NCI-H2029 treated with DMSO at 0.1 percent for 48 hours (cell line): ENCODE measurements at places on chromosomes 3 and 15.

- DNase-seq, result no peak
Measured at GRCh38 chr15:75182187-75183131, 19.2 kb upstream of the C15orf39 start.

- DNase-seq, result no peak
Measured at GRCh38 chr3:195004512-195005250, 266.3 kb downstream of the XXYLT1 start.

GRCh38 chr15:55856506-55857164 is 113.7 kb upstream of the PRTG start:
- no peak for DNase-seq

DNA sequence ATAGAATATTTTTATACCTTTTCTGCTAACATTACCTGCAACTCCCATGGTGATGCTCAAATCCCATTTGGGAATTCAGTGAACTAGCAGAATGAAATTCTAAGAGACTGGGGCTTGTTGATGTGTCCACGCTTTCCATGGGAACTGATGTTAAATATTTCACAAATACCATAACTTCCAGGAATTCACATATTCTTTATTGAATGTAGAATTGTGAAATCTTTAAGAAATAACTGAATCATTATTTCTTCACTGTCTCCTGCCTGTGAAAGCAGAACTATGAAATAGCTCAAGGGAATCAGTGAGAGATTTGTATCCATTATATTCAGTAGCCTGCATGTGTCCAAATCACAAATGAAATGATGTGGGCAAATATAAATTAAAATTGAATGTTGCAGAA is 130.8 kb downstream of the SERPINI1 start:
- no peak for DNase-seq

DNA sequence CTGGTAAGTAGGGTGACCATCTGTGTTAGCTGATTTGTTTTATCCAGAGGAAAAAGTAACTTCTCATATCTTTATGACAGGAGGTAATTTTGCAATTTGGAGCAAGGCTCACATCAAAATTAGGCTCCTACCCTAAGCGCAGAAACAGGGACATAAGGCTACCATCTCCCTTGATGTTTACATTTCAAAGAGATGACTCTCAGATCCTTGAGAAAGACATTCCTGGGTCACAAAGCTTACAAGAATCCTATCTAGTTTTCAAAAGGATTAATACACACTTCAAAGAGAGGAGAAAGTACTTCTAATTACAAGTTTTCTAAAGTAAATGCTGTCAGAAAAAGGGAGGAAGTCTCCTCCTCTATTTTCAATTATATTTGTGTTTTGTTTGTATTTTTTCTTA is 7.0 kb downstream of the ZPLD1 start:
- DNase-seq, result no peak

DNA sequence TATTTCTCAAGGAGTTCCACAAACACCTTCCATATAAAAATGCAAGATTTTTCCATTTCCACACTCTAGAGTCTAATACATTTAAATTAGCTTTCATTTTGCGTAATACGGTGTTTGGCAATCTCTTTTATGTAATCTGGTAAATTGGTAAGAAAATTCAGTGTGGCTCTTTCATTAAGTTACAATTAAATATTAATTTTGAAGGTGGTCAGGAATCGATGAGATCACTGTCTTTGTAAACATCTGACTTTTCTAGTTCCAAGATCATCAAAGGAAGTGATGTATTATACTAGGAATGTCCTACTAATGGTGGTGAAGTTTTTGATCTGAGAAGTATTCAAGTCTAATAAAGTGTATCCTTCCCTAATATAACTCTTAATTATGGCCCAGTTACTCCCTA is 1.1 kb upstream of the UTS2B start:
- DNase-seq, result no peak

DNA sequence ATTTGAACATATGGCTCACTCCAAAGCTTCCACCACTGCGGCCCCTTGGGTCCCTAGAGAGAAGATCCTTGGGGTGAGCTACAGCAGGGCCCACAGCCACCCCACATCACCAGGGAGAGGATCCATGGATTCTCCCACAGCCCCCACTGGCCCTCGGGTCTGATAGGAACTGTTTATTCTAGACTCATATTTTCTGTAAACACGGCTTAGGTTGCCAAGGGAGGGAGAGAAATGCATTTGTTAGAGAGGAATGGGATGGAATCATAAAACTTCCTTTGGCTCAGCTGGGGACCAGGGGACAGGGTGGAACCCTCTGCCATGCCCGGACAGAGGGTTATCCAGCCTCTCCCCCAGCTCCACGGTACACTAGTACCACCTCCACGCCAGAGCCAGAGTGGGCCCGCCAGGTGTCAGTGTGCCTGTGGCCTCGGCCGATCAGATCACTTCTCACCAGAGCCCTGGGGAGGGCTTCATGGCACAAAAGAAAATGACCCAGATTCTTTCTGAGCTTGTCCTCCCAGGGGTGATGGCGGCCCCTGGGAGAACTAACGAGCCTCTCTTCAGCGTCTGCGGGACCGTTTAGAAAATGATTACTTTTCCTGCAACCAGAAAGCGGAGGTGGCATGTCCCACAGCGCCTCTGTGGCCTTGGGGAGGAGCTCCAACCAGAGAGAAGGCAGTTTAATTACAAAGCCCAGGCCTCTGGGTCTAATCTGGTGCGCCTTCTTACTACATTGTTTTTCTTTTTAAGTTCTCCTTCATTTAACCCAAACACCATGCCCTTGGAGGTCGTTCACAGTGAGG is 33.7 kb downstream of the ADCY5 start:
- DNase-seq, result no peak

- DNase-seq, result peak; percentile 28
Measured at GRCh38 chr3:176987901-176988650, 209.2 kb downstream of the TBL1XR1 start.

DNA sequence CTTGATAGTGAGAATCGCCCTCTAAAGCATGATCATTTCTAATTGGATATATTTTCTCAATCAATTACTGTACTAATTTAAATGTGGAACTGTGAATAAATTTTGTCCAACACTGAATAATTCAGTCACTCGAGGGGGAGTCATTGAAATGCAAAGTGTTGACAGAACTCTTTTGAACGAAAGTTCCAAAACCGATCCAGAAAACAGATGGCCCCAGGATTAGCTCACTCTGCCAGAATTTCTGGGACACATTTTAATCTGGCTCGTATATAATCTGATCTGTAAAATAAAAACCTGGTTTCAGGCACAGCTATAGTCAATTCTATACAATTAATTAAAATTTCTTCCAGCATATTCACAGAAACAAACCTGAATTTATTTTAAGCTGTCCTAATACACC is 580.4 kb downstream of the ROBO1 start:
- no peak for DNase-seq

DNA sequence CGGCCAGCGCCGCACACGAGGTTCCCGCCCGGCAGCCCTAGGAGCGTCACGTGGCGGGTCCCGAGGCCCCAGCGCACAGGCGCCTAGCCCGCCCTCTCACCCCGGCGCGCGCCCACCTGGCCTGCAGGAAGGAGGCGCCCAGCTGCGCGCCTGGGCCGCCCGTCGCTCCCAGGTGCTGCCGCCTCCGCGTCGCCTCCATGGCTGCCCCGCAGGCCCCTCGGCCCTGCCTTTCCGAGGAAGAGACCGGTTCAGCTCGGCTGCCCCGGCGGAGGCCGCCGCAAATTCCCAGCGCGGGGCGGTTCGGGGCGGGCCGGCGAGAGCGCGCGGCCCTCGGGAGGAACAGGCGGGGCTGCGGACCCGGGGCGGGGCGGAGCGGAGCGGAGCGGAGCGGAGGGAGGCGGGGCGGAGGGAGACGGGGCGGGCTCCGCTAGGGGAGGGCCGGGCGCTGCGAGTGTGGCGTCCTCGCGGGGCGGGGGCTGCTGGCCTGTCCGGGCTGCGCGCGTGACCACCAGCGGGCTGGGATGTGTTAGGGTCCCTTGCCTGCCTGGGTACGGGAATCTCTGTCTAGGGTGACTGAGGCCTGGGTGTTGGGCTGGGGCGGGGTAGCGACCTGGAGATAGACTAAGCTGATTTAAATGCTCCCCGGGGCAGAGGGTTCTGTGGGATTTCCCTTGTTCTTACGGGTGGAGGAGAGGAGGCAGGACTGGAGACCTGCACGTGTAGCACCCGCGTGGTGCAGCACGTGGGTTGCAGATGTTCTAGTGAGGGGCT is at the start of gene CLN6:
Gene CLN6, minus strand, starts transcription at position 343 of the 771 bp plus-strand sequence. Its CDS starts 144 bp downstream, at position 199.
- DNase-seq, result no peak

DNA sequence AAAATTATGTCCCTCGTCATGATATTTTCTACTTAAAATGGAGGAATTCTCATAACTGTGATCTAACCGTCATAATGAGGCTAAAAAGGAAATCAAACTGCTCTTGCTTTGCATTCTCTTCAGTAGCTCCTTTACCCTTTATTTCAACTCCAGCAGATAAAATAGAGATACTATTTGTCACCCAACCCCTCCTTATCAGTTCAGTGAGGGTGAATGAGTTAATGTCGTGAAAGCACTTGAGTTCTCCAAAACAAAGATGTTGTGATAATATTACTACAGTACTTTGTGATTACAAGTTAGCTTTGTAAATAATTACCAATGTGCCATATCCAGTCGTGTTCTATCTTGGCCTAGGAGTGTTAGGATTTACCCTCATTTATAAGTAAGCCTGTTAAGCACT is 63.4 kb upstream of the ANKRD28 start:
- no peak for DNase-seq

DNA sequence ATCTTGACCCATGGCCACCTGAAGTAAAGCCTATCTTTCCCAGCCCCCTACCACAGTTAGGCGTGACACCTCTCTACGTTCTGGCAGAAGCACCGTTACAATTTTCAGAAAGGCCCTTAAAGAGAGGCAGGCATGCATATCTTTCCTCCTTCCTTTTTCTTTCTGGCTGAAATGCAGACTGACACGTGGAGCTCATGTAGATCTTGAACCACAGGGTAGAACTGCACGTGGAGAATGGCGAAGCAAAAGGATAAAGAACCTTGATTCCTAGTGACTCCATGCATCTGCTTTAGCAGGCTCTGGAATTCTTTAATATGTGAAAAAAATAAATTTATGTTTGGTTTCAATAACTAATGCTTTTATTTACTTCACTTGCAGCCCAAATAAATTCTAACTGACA is 166.6 kb downstream of the CPNE4 start:
- DNase-seq, result no peak

GRCh38 chr3:98986073-98986472 is 84.6 kb upstream of the DCBLD2 start:
- DNase-seq, result no peak

DNA sequence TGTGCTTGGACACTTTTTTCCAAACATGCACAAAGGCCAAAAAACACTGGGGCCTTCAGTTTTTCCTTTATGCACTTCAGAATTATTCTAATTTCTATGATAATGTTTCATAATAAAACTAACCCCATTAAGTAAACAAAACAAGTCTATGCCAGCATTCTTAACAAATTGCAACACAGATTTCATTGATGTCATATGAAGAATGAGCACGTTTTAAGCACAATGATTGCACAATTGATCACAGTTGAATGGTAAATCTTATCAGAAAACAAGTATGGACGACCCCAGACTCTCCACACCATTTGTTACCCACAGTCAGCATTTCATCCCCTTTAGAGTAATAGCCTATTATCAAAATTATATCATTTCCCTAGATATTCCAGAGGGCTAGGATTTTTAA is 46.7 kb upstream of the PROK2 start:
- no peak for DNase-seq

- no peak for DNase-seq
Measured at GRCh38 chr3:17456650-17457049, 285.8 kb downstream of the TBC1D5 start.

DNA sequence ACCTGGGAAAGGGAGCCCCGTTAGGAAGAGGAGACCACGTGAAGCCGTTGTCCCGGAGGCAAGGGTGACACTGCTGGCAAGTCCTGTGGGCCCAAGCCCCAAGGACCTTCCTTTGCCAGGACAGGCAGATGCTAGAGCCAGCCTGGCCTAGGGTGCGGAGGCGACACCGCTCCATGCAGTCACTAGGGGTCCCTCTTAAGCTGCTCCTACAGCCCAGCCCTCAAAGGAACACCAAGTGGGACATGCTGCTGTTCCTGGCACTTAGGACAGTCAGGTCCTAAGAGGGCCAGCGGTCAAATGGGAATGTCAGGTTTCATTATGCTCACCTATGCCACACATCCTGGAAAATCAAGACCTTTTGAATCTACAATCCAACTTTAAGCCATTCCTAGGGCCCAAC is 59.7 kb downstream of the RPN1 start:
- no peak for DNase-seq

GRCh38 chr15:64982472-64982871 is 7.2 kb downstream of the SPG21 start:
- DNase-seq, result no peak

GRCh38 chr3:36543276-36543997 is 163.1 kb downstream of the STAC start:
- DNase-seq, result no peak

DNA sequence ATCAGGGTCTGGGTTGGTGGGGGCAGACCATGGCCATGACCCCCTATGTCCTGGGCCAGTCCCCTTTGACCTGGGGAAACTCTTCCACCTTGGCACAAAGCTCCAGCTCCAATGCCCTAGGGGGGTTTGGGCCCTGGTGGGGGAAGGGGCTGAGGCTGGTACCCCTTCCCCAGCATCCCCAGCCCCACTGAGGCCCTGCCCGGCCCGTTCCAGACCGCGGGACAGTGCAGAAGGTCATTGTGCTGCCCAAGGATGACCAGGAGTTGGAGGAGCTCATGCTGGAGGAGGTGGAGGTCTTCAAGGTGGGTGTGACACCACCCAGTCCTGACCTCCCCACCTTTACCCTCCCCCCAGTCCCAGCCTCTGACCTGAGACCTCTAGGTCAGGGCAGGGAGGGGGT is 6.2 kb upstream of the GNAT1 start:
- no peak for DNase-seq

GRCh38 chr15:66302489-66303278 is 9.3 kb downstream of the DIS3L start:
- DNase-seq, result no peak

DNA sequence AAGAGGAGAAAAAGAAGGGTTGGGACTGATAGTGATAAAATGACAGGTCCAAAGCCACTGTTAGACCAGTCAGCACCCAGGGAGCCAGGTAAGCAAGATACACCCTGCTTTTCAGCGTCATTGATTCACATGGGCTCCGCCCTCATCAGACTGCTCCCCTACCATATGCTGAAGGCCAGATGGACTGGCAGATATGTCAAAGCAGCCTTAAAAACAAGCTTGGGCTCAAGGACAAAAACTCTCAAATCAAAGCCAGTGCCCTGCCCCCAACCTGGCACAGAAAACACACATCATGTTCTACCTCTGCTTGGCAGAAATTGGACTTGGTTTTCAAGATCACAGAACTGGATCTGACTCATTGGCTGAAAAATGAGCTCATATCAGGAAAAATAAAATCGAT is 33.4 kb downstream of the SH3BP5 start:
- DNase-seq, result no peak

- no peak for DNase-seq
Measured at GRCh38 chr3:184788751-184789150, 23.2 kb upstream of the VPS8 start.
